Right lung (tissue), 10 donors: ENCODE measurements at places on chromosomes 7 and 10. TPM values are rescaled to one million over a fixed set of nuclear protein-coding genes. Genes with fewer than 3 reads are reported as not detected.

DNA sequence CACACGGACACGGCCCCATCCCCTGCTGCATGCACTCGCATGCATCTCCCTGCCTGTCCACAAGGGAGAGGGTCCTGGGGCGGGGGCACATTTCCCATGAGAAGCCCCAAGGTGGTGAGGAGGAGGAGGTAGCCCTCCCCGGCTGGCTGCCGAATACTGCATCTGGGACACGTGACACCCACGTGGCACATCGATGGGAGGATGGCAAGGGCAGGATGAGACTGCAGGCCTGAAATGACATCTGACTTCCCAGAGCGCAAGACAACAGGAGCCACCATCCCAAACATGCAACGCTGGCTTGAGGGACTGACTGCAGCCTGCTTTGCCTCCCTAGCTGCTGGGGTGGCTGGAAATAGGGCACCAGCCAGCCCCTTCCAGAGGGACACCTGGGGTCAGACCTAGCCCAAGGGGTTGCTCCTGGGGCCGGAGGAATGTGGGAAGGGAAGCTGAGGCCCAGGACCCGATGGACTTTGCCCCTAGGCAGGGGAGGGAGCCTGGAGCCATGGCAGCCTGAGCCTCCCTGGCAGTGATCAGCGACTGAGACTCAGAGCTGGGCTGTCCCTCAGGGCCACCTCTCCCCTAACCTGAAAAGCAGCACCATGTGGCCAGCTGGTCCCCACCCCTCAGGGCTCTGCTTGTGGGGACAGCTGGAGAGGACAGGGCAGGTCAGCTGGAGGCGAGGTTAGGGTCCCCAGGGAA, 16.1 kb downstream of the BUD23 start:
- DNase-seq, result no peak

The CASTOR2 gene
- polyA plus RNA-seq, result 4.4 TPM

GRCh38 chr10:63236113-63236935, 103.2 kb downstream of the NRBF2 start:
- DNase-seq, result no peak

DNA sequence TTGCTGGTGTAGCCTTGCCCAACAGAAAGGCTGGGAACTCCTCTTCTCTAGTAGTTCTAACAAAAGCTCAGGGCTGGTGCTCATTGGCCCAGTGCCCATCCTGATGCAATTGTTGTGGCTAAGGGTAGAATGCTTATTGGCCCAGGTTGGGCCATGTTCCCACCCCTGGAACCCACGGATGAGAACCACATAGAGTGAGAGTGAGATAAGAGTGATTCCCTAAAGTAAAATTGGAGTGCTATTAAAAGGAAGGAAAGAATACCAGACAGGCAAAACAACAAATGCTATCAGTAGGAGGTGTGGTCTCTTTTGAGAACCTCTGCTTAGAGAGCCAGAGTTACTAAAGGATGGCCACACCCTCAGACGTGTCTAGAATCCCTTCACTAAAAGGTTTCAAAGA, 49.2 kb downstream of the LGI1 start:
- DNase-seq, result no peak

The FBXO24 gene
- polyA plus RNA-seq, result 4.8 TPM

DNA sequence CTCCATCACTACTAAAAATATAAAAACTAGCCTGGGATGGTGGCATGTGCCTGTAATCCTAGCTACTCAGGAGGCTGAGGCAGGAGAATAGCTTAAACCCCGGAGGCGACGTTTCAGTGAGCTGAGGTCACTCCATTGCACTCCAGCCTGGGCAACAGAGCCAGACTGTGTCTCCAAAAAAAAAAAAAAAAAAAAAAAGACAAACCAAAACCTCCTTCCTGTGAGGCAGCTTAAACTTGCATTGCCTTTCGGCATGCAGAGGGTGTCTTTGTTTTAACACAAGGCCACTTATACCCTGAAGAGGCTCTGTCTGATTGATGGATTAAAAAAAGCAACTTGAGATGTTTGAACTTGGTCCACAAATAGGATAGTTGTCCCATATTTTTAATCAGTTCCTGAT, 128.4 kb upstream of the RSU1 start:
- DNase-seq, result no peak

The MYPN gene
- 0.06 TPM for polyA plus RNA-seq

The ADIRF gene
- 24.1 TPM for polyA plus RNA-seq

GRCh38 chr10:5550621-5551530, 26.1 kb downstream of the CALML3 start:
- no peak for DNase-seq

- no peak for DNase-seq
These were observed 34.6 kb downstream of the ADGRA1 start for GRCh38 chr10:133122171-133122935.

DNA sequence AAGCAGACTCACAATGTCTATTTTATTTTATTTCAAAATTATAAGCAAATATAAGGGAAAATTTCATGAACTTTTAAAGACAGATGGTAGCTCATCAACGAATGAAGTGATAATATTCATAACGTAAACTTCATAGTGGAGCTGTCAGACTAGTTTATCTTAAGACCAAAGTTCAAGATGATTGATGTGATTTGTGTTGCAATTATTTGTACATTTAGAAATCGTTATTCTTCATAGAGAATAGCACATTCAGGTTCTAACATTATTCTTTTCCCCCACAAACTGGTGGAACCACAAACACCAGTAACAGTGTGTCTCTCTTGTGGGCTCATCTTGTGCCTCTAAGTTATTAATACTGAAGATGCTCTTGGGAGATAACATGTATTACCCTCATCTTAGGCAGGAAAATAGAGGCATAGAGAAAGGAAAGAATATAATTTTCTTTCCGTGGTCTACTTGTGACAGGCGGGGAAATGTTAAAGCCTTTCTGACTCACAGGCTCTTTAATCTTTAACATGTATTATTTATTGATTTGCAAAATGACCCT, 37.0 kb downstream of the CCSER2 start:
- peak; percentile 20 for DNase-seq

- DNase-seq, result no peak
These were observed 108.0 kb upstream of the EFCAB10 start for GRCh38 chr7:105689067-105689819.

DNA sequence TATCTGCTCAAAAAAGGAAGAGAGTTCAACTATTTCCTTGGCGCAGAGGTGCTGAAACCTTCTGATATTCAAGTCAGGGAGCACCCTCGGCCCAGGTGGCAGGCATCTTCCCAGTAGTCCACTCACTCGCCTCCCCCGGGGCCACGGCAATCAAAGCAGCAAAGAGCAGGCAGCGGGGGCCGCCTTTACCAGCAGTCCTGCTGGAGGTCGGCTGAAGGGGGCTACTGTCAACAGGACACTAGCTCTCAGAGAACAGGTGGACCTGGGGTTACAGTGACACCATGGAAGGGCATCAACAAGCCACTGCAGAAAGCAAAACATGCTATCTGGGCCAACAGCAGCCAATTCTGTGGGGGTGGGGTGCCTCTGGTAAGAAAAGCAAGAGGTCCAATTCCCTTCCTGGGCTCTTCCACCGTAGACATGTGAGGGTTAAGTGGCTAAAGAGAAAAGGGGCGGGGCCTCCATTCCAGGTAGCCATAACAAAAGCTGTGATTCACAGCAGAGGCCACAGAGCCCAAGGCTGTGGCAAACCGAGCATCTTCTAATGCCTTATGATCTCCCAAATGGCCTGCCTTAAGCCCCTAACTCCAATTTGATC, 9.4 kb downstream of the FZD9 start:
- DNase-seq, result no peak

GRCh38 chr7:2666588-2667250, 21.3 kb upstream of the AMZ1 start:
- DNase-seq, result no peak

GRCh38 chr10:125034675-125035074, 92.8 kb downstream of the ZRANB1 start:
- no peak for DNase-seq

GRCh38 chr7:44131173-44132029, 8.1 kb upstream of the POLD2 start:
- DNase-seq, result no peak

- DNase-seq, result no peak
These were observed 83.1 kb downstream of the FAS start for GRCh38 chr10:89073719-89074118.

GRCh38 chr7:124328774-124329173, 295.9 kb upstream of the TMEM229A start:
- no peak for DNase-seq

The NUTM2D gene
- polyA plus RNA-seq, result 9.5 TPM

The AGR3 gene
- 25.2 TPM for polyA plus RNA-seq
